ENCODE measurements at places on chromosomes 3 and 15.

- peak; percentile 98 for DNase-seq
These were observed 111.5 kb downstream of the FILIP1L start for GRCh38 chr3:100002599-100003350.

DNA sequence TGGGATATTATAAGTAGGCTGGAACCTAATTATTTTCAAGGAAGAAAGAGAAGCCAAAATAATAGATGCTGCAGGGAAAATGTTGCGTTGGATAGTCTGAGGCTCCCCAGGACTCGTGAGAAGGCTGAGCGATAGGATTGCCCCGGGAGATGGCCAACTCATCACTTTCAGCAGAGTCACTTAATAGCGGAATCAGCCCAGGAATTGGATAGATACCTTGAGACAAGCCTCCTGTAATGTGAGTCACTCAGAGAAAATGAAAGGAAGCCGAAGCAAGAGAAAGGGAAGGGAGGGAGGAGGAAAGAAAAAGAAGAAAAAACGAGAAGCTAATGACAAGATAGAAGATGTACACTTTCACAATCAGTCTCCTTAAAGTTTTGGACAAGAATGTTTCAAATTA lies 94.3 kb downstream of the SQOR start:
- no peak for DNase-seq

GRCh38 chr3:146543461-146544001 lies 876 bp downstream of the PLSCR1 start:
- DNase-seq = peak; percentile 61

- no peak for DNase-seq
These were observed 77.7 kb upstream of the ACAN start for GRCh38 chr15:88725305-88726210.

DNA sequence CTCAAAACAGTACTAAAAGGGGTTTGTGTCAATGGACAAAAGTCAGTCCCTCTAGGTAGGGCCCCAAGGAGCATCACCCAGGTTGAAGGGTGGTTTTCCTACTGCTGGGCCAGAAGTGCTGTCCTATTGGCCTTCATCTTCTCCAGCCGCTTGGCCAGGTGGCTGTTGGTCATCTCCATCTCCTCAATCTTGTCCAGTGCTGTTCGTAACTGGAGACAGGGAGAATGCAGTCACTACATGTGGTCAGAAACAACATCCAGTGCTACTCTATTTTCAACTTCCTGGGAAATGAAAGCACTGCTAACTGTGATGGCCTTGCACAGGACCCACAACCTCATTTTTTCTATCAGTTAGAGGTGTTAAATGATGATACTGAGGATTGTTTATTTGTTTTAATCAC lies 60.4 kb downstream of the MLH1 start:
- DNase-seq = no peak

DNA sequence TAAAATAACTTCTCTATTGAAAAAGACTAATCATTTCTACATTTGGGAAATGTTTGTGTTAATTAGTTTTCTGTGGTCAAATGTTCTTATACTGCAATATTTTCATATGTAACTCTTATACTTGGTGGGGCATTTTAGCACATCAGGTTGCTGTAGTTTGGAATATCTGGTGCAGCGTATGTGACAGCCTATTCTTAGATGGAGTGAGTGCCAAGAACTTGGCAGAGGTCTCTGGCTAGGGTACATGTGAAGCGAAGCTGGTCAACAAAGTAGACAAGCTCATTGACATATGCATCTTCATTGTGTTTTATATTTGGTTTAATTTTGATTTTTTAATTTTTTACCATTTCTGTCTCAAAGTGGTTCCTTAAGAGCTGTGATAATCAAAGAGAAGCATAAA lies 53.2 kb downstream of the CHAC1 start:
- no peak for DNase-seq

DNA sequence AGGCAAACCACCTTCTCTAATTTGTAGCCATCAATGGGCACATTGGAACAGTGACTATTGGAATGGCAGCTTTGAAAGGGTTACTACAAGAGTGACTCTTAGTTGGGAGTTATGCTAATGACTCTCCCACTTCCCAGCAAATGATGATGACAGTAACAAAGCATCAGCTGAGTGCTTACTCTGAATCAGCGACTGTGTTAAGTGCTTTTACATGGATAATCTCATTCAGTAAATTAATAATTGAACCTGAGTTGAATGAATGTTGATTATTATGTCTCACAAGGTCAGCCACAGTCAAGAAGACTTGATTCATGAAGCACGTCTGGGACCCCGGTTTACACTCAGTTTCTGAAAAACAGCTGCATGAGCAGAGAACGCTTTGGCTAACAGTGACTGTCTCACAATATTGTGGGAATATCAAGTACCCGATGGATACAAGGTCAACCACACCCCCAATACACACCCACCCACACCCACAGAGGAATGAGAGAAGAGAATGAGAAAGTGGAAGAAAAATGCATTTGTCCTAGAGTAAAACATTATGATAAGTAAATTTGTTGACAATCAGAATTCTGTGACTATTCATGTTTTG lies 242.0 kb upstream of the FEZF2 start:
- DNase-seq = no peak

DNA sequence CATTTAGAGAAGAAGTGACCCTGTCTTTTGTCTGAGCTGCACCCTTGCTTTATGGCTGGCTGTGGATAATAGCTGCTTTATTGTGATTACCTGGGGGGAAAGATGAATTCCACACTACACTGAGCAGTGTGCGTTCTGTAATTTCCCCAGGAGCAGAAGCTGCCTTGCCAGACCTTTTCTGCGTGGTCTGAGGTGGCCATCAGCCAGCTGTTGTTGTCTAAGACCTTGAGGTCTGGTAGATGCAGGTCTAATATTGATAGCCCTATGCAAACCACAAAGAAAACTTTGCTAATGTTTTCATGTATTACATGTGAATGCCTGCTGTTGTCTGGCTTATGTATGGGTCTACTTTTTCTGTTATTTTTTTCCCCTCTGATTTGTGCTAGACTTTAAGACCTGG lies 144.6 kb downstream of the THSD4 start:
- DNase-seq = no peak
